ENCODE measurements at places on chromosomes 5 and 9.
A peak's percentile ranks its signal among the peaks of the same experiment; 100 is the strongest.

GRCh38 chr9:112194969-112195431 is 19.9 kb upstream of the SUSD1 start:
- DNase-seq, result no peak

DNA sequence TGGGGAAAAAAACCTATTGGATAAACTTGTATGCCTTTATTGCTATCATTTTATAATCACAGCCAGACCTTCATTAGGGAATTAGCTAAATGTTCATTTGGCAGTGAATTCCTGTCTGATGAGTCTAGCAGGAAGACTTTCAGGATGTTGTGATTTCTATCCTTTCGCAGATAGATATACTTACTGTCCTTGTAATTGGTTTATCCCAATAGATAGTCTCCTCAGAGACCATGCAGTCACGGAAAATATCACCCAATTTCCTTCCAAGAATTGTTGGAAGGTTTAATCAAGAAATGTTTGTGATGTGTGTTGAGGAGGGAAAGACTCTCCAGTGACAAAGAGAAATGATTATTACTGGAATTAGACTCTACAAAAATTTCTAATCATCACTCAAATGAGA is 1937.9 kb upstream of the WWC1 start:
- DNase-seq, result no peak

DNA sequence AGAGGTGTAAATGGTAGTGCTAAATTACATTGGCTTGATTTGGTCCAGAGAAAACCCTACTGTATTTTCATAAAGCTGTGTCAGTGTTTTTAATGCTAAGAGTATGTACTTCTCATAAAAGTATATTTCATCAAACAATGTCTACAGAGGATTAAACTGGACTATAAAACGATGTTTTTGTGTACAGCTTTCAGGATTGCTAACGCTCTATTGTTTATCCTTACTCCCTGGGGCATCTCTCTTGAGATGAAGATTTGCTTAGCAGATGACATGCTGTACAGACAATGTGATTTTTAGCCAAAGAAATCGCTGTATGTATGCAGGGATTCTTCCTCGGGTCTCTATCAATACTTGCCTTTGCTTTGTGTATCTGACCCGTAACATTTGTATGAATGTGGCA is 216.0 kb downstream of the FBXL7 start:
- no peak for DNase-seq

- no peak for DNase-seq
These were observed 12.5 kb upstream of the LHFPL2 start for GRCh38 chr5:78661044-78661443.

GRCh38 chr9:101201630-101202029 is 173.1 kb downstream of the PLPPR1 start:
- no peak for DNase-seq

DNA sequence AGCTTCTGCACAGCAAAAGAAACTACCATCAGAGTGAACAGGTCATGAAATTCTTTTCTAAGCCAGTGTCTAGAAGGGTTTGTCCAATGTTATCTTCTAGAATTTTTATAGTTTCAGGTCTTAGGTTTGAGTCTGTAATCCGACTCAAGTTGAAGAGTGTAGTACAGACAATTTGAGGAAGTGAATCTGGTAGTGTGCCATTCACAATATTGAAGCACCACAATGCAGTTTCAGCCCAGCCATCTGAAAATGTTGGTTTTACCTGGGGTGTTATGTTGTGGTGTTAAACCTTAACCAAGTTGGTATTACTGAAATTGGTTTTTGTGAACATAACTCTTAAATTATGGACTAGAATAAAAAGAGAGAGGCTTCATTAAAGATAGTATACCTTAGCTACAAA is 77.2 kb downstream of the ADAMTS16 start:
- no peak for DNase-seq

DNA sequence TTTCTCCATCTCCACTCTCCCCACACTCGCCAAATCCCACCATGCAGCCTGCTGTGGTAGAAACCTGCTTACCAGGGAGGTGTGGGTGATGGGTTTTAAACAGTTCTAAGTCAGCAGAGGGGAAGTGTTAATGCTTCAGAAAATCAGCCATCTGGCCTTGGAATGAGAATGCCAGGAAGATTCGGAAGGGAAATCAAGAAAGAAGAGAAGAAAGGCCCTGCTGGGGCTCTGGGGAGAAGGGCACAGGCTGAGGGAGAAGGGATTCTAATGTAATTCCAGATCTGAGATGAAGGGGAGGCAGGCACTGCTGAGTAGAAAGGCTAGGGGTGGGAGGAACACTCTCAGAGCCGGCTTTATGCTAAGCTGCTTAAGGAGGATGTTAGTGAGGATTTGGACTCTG is 434.7 kb upstream of the DMAC1 start:
- DNase-seq, result no peak

GRCh38 chr5:89043676-89044075 is 160.7 kb upstream of the MEF2C start:
- DNase-seq, result no peak

DNA sequence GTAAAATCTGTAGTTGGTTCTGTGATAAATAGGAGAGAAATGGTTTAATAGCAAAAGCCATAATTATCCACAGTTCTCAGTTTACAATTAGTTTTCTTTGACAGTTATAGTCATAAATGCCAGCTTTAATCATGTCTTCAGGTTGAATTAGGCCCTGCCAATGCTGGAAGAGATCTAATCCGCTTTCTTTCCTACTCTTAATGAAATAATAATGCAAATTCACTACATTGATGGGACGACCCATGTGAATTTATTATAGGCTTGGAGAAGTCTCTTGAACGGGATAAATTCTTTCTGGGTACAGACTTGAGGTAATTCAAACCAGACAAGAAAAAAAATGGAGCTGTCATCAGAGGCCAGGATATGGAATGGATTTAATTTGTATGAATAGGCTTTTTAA is 950.4 kb downstream of the EFNA5 start:
- no peak for DNase-seq

- DNase-seq, result no peak
These were observed 27.9 kb upstream of the TLE1 start for GRCh38 chr9:81717061-81717746.

DNA sequence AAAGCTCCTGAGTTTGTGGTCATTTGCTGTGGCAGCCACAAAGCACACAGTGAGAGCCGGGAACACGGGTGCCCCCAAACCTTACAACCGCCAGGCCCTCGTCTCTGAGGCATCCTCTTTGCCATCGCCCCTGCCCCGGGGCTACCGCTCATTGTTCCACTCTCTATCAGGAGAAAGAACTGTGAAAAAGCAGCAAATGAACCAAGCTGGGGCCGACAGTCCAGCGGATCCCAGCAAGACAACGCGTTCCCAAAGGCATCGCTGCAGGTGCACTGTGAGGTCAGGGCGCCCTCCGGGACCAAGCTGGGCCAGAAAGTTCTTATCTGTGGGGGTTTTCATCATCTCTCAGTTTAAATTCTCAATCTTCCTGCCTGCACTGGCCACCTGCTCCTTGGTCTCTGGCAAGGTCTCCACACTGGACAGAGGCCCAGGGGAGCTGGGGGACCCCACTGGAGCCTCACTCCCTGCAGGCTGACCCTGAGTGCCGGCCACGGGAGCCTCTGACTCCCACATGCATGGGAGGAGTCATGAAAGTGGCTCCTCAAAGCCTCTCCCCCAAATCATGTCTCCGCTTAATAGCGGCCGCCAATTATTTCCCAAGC is 32.1 kb downstream of the VAV2 start:
- no peak for DNase-seq

DNA sequence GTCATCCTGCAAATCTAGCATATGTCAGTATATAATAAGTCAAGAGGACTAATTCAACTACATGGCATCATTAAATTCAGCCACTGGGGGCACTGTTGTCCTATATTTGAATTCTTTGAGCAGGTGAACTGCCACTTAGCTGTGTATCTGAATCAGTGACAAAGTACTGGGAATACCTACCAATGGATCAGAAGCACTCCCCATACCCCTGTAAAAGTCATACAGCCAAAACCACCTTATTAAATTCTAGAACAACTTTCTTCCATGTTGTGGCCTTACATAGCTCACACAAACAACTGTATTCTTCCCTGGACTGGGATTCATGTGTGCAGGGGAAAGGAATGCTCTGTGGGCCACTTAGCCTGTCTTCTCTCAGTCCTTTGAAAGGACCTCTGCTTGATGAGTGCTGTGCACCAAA is 57.4 kb upstream of the PLPP6 start:
- DNase-seq, result peak; percentile 66

All from CD4-positive, alpha-beta T cell (primary cell).